ENCODE measurements at places on chromosomes 13 and 19. TPM values are rescaled to one million over a fixed set of nuclear protein-coding genes. Genes with fewer than 3 reads are reported as not detected.

The ZNF296 gene
- total RNA-seq, result 9.2 TPM

The FUT2 gene
- not detected for total RNA-seq

The ZNF600 gene
- total RNA-seq, result 0.30 TPM

The TGFBR3L gene
- 1.7 TPM for total RNA-seq

The ZNF571 gene
- total RNA-seq, result 1.1 TPM

The SHISA7 gene
- total RNA-seq, result not detected

The RNF113B gene
- not detected for total RNA-seq

The RAVER1 gene
- total RNA-seq, result 30.0 TPM

The SGCG gene
- total RNA-seq, result not detected

The ADGRE3 gene
- total RNA-seq, result not detected
